ENCODE measurements at places on chromosomes 2 and 18. TPM values are rescaled to one million over a fixed set of nuclear protein-coding genes. Genes with fewer than 3 reads are reported as not detected.

DNA sequence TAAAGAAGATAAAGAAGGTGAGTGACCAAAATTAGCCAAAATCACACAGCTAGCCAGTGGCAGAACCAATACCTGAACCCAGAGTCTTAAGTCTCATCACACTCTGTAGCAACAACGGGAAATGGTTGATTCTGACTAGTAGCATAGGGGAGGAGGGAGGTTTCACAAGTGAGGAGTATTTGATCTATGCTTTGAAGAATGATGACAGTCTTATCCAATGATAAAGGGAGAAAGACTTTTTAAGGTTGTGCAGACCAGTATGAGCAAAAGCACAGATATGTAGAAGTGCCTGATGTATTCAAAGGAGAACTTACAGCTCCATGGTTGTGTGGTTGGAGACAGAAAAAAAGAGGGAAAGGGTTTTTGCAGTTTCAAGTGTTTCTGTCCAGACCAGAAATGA is 50.7 kb upstream of the LINC00305 start:
- H3K36me3 ChIP-seq = no peaks in the 10 kb centered on the region
- no peak overlapping the region for H3K27ac ChIP-seq
- no peaks in the 10 kb centered on the region for H3K4me1 ChIP-seq

DNA sequence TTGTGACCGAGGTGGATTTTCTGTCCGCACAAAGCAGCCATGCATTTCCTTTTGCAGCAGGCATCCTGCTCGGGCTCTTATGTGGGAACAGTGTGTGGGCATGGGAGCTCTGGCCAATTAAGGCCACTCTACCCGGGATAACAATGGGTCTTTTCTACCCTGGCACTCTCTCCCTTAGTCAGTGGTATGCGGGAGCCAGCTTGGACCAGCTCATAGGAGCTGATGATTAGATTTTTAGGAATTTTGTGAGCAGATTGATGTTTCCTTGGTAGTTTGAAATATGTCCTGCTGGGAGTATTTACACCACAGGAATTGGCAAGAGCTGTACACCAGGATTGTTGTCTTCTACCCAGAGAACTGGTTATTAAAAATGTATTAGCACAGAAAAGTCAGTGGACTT is 89.3 kb downstream of the SPP2 start:
- peaks cover 2% of the 10 kb centered on the region for H3K36me3 ChIP-seq
- H3K4me3 ChIP-seq = no peak overlapping the region
- no peak for DNase-seq
- H3K27me3 ChIP-seq = no peaks in the 10 kb centered on the region

DNA sequence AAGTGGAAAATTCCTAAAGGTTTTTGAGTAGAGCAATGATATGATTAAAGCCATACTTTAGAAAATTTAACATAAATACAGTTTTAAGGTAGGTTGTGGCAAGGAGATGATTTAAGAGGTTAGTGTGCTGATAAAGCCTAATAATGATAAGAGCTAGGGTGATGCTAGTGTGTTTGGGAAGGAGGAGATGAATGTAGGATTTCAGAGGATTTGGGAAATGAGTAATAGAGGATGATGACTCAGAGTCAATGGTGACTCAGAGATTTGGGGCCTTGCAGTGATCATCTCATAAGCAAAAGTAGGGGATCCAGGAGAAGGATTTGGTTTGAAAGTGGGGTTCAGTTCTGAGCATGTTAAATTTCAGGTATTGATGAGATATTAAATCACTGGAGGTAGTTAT is 23.3 kb downstream of the STAMBP start:
- DNase-seq = no peak
- H3K4me3 ChIP-seq = no peak overlapping the region
- H3K4me1 ChIP-seq = peaks cover 8% of the 10 kb centered on the region
- peaks cover 35% of the 10 kb centered on the region for H3K36me3 ChIP-seq
- H3K27ac ChIP-seq = no peak overlapping the region

The EPB41L3 gene
- 3.4 TPM for total RNA-seq

The AQP12A gene
- not detected for total RNA-seq

The ZNF385B gene
- total RNA-seq = not detected

The MROH2A gene
- not detected for total RNA-seq

The IL37 gene
- total RNA-seq = not detected

Measured in activated naive CD8-positive, alpha-beta T cell treated with anti-CD3 and anti-CD28 coated beads, Interleukin-2, amount 10 ng/mL, durations not matched to agents 7 days and 5 days (primary cell).